HEK293T (cell line): ENCODE measurements at places on chromosomes 6 and 20.

- DNase-seq, result no peak
These were observed 29.1 kb upstream of the STX16 start for GRCh38 chr20:58621906-58622548.

- no peak for DNase-seq
These were observed 17.4 kb upstream of the SIRPB1 start for GRCh38 chr20:1637226-1637625.

DNA sequence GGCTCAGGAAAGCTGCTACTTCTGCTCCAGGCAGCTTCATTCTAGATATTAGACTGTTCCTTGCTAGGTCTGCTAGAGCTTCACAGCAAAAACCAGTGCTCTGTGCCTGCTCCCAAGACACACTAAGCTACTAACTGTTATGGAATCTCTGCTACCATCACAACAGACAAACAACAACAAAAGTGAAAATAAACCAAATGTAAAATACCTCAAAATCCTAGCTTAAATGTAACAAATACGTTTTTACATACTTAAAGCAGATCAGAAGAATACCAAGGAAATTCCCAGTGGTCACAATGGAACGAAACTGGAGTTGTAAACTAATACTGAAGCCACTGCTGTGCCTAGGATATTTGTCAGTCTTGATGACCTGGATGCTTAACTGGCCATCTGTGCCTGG is 84.6 kb upstream of the EZR start:
- DNase-seq, result no peak

DNA sequence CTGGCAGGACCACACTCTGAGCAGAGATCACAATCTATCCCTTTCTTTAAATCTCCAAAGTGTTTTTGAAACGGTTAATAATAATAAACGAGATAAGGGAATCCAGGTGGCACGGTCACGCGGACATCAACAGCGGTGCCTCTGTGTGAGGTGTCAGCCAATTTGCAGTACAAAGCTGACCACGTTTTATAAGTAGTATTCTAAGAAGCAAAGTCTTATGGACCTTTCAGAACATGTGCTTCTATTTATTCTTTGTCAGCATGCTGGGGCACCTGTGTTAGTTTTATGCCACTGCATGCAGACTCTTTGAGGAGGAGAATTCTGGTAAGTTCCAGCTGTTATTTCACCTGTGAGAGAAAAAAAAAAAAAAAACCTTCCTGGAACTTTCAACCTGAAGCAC is 39.0 kb upstream of the EXOC2 start:
- no peak for DNase-seq

DNA sequence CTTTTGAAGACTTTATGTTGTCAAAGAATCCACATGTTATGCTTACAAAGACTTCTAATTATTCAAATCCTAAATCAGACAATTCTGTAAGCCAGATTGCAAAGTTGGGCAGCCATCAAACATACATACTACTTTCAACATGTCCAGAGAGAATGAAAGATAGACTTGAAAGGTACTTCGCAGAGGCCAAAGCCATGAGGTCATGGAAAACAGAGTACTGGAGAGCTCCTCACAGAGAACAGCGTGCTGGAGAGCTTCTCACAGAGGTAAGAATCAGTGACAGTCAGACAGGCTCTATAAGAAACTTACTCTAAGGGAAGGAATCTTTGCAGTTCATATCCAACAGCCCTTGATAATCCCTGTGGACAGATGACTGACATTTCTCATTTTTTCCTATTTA is 400.2 kb downstream of the GJA1 start:
- DNase-seq, result no peak

DNA sequence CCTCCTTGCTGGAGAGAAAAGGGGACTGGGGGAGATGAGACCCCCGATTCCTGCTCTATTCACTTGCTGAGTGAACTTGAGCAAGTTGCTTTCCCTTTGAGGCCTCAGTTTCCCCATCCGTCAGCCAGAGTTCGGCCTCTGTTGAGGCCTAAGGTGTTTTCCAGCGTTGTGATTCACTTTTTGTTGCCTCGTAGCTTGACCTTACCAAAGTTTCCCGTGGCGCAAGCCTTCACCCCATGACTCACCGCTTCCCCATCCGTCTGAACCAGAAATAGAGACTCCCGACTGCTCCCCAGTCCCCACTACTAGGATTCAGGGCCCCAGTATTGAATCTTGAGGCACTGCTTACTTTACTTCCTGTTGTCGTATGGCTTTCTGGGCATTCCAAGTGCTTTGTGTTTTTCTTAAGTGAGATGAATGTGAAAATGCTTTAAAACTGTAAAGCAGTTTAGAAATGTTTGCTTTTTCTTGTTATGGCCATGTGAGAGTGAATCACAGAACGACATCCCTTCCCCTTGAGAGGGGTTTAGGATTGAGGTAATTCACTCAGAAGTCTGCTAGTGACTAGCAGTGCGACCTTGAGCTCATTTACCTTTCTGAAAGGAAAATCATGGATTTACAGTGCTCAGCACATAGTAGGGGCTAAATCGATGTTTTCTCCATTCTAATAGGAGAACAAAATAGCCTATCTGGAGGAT is 1.2 kb downstream of the CHMP4B start:
- DNase-seq, result no peak

DNA sequence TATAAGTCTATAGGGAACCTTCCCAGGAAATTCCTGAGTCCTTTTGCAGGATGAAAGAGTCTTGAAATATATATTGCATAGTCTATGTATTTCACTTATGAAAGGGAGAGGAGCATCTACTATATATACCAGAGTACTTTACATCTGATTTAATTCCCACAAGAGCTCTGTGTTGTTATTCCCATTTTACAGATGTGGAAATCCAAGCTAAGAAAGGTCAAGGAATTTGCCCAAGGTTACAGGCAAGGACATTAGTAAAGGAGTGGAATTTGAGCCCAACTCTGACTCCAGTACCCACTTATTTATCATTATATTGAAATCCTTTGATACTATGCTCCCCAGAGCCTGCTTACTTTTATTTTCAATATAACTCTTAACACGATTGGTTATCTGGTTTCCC is 2.6 kb downstream of the SESN1 start:
- DNase-seq, result no peak

DNA sequence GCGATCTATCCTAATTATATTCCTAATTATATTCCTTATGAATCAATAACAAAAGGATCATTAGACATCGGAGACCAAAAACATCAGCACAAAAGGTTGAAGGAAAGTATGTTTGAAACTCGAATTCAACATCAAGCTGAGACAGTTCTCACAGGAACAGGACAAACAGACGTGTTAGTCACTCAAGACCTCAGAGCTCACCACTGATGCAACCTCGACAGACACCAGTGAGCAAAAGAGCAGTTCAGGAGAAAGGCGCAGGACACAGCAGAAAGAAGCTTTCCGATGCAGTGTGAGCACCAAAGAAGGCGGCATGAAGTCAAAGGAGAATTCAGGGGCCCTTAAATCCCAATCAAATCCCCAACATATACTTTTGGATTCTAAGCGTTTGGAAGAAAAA is 6.3 kb upstream of the RAMACL start:
- no peak for DNase-seq

DNA sequence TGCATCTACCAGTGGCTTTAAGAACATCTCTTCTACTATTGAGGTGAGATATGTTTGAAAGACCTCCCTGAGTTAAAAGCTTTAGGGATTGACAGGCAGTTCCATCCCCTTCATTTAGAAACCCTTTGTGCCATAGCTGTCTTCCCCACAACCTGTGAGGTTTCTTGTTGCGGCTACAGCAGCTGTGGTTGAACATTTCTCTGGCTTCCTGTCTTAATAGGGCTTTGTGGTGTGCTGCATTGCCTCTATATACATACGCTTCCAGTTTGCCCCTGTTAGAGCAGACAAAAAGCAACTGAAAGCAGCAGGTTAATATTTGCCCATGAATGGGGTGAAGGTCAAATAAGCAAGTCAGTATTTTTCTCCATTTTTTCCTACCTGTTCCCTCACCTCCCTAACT is 210.2 kb downstream of the TMEM200A start:
- DNase-seq, result no peak
